HL-60 (cell line): ENCODE measurements at places on chromosomes 13 and 19.

GRCh38 chr19:49921871-49922795, 6.9 kb upstream of the ATF5 start:
- DNase-seq, result no peak

GRCh38 chr13:97306645-97307044, 84.5 kb downstream of the MBNL2 start:
- DNase-seq, result no peak

GRCh38 chr19:31717269-31717923, 368.2 kb upstream of the TSHZ3 start:
- DNase-seq, result no peak

DNA sequence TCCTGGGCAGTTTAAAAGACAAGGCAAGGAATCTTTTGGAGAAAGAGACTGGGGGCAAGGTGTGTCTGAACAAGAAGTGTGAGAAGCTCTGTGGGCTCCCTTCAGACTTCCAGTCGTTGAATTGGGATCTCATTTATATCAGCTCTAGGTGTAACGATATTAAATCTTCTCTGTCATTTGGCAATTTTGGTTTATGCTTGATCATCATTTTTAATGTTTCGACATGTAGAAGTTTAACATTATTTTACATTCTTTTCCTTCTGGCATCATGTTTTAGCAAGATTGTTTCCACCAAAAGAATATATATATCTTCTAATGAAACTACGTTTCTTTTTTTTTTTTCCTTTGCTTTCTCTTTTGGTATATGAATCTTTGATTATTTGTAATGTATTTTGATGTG, 49.3 kb downstream of the USPL1 start:
- no peak for DNase-seq

- DNase-seq, result peak; percentile 55
Measured at GRCh38 chr19:19531951-19532805, 3.5 kb downstream of the YJEFN3 start.

GRCh38 chr13:42880056-42880605, 98.7 kb downstream of the FAM216B start:
- DNase-seq, result no peak

DNA sequence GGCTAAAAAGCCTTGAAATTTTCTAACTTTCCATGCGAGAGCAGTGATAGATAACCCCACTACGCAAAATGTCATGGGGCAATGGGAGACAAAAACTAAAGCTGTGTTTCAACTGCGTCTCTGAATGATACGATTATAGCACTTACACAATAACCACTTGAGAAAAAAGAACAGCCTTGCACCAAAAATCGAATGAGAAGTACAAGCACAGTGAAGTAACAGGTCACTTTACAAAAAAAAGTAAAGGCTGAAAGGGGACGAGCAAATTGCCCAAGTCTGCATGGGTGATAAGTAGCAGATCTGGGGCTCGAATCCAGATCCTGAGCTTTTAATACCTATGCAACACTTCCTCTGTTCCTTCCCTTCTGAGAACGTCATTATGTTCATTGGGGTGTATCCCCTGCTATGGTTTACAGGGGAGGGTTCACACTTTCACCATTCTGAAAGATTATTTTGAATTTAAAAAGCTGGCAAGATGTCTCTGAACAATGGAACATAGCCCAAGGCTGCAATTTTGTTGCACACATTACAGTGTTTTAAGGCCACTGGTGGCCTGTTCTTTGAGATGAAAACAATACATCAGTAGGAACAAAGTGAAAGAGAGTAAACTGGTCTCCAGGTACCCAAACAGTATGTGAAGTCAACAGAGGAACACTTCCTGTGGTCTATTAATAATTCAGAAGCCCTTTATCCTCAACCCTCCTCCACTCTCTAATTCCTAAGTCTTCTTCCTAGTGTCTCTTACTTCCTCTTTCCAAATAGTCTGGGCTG, 3.2 kb downstream of the CPB2 start:
- no peak for DNase-seq

GRCh38 chr19:45008552-45008951, 7.3 kb downstream of the RELB start:
- DNase-seq, result no peak

GRCh38 chr13:84433024-84433423, 550.8 kb upstream of the SLITRK1 start:
- no peak for DNase-seq

- DNase-seq, result no peak
Measured at GRCh38 chr13:48780713-48781341, 127.1 kb downstream of the CYSLTR2 start.
